ENCODE measurements at places on chromosomes 4 and X.

GRCh38 chrX:119880552-119881437, 9.2 kb downstream of the NDUFA1 start:
- peak; percentile 25 for DNase-seq

GRCh38 chr4:181030961-181031360, 1212.2 kb upstream of the TENM3 start:
- DNase-seq = no peak

DNA sequence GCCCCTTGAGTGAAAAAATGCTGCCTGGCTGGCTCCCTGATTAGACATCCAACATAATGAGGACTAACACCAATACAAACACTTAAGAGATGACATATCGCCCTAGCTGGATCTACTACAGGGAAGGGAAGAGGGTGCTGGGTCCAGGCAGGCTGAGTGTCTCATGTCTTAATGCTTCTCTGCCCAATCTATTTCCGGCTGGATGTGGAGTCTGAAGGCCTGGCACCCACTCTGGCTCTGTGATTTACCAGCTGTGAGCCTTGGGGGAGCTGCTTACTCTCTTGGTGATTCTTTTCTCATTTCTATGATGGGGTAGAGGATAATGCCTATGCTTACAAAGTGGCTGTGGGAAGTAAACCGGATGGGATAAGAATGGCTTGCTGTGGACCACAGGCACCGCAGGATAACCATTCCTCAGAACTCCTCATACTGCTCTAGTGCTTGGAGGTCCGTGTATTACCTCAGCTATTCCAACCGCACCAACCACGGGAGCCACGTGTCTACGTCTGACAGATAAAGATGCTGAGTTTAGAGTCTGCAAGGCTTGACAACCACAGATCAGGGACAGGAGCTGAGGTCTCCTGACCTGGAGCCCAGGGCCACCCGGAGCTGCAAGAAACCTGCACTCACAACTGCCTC, 161.7 kb downstream of the AFAP1 start:
- DNase-seq = no peak

DNA sequence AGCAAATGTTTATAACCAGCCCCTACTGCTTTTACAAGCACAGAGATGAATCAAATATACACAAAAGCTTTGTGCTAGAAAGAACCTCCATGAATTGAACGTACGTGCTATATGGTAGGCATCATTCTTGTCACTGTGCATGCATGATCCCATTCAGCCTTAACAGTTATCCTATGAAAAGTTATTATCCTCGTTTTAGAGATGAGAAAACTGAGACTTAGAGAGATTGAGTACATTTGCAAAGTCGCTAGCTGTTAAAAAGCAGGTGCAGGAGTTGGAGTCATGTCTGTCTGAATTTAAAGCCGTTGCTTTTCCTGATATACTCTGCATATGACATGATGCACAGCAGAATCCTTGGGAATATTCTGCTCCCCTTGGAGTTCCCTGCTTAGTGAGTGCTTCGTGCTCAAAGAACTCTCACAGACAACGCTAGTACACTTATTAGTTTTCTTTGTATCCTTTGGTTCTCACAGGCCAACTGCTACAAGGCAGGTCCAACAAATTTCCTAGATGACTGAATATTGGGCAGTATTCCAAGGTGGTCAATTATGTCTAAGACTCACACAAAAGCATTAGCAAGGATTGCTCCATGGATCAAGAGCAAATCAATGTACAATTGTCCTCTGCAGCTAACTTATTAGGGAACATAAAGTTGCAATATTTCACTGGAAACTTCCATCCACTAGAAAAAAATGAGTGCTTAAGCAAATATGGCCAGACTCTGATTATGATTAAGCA, 42.8 kb upstream of the TRIM2 start:
- DNase-seq = no peak

GRCh38 chrX:68902706-68903504, 74.1 kb downstream of the EFNB1 start:
- DNase-seq = no peak

- no peak for DNase-seq
These were observed 201.7 kb downstream of the NLGN4X start for GRCh38 chrX:6026980-6027379.

GRCh38 chrX:53095796-53096195, 1.9 kb downstream of the KANTR start:
- DNase-seq = no peak

DNA sequence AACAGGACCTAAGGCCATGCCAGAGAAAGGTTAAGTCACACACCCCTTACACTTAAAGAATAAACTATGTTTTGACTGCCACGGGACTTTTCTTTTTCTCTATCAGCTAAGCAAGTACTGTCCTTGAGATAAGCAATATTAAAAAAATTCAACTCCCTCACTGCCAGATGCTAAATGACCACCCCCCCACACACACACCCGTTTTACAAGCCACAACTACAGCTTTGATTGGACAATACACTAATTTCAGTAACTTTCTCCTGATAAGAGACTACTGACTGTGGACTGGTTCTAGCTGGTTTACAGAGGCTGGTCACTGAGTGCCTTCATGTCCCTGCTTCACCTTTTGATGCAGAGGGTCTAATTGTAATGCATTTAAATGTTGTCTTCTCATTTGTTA, 63.9 kb upstream of the HOPX start:
- DNase-seq = no peak

DNA sequence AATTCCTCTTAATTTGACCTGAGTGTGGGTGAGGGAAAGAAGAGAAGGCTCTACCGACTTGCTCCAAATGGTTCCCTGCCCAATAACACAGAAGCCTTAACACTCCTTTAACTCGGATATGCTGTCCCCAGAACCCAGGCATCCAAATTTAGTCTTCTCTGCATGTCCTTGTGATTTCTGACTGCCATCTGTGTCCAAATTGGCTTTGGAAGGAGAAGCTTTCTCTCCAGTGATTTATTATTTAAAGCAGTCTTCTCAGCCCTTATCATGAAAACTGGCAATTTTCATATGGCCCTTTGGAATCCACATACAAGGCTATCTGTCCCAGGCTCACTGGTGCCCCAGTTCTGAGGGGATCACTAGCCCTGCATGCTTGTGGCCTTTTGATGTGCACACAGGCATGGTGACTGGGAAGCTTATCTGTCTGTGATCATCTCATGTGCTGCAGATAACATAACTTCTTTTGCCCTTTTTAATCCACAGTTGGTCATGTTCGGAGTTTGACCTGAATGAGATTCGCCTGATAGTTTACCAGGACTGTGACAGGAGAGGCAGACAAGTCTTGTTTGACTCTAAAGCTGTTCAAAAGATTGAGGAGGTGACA, 56.7 kb downstream of the FNIP2 start:
- no peak for DNase-seq

- DNase-seq = no peak
These were observed 2.0 kb downstream of the BCOR start for GRCh38 chrX:40095583-40096394.

DNA sequence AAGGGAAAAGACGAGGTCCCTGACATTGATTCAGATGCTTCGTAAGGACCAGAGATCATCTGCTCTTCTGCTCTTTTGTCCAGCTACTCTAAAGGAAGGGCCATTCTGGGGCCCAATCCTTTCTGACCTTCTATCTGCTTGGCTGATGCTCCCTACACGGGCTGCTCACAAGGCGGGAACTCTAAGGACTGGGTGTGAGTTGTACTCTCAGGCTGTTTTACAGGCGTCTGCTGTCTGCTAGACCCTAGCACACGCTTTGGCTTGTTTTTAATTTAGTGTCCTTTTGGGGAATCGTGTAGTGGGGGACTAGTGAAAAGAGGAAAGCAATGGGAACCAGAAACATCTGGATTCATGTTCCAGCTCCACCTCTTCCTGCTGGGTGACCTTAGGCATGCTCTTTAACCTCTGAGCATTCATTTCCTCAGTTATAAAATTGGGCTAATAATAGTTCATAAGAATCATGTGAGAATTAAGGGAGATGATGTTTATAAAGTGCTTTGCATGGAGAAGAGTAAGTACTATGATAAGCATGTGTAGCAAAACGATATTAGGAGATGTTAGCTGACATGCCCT, 53.1 kb downstream of the CASP3 start:
- no peak for DNase-seq

All from NCI-H2107 (cell line).